Activated CD4-positive, alpha-beta T cell treated with anti-CD3 and anti-CD28 coated beads for 36 hours (primary cell): ENCODE measurements at places on chromosomes 1 and 21. TPM values are rescaled to one million over a fixed set of nuclear protein-coding genes. Genes with fewer than 3 reads are reported as not detected.

OR2G6 gene
- not detected for total RNA-seq

CLCA4 gene
- total RNA-seq, result not detected

VASH2 gene
- 0.53 TPM for total RNA-seq

DYNLT5 gene
- total RNA-seq, result not detected

TRABD2B gene
- total RNA-seq, result not detected

KRTAP6-2 gene
- not detected for total RNA-seq

C4BPB gene
- 1.4 TPM for total RNA-seq

OLFML2B gene
- 0.28 TPM for total RNA-seq

OR14K1 gene
- not detected for total RNA-seq

TRAF3IP3 gene
- 138 TPM for total RNA-seq

TCHH gene
- not detected for total RNA-seq

SDE2 gene
- total RNA-seq, result 13.5 TPM

LHX8 gene
- not detected for total RNA-seq

KCNN3 gene
- total RNA-seq, result 0.25 TPM

THEM5 gene
- not detected for total RNA-seq

SESN2 gene
- 33.3 TPM for total RNA-seq

OBSCN gene
- 20.5 TPM for total RNA-seq

RCC1 gene
- 107 TPM for total RNA-seq

BACE2 gene
- 0.25 TPM for total RNA-seq

TMPRSS3 gene
- 99.1 TPM for total RNA-seq

AMPD1 gene
- total RNA-seq, result 0.23 TPM

ASPM gene
- 49.5 TPM for total RNA-seq

LCA5L gene
- total RNA-seq, result 0.25 TPM

HES5 gene
- total RNA-seq, result not detected

FCGR3B gene
- not detected for total RNA-seq

LHX4 gene
- not detected for total RNA-seq

SMIM12 gene
- total RNA-seq, result 45.0 TPM

AMIGO1 gene
- 1.8 TPM for total RNA-seq

PLA2G2F gene
- not detected for total RNA-seq

CACNA1S gene
- not detected for total RNA-seq

INKA2 gene
- 0.25 TPM for total RNA-seq

CCDC17 gene
- total RNA-seq, result 1.0 TPM

USP48 gene
- 66.9 TPM for total RNA-seq

CD58 gene
- 12.4 TPM for total RNA-seq

MAB21L3 gene
- total RNA-seq, result not detected

GNG12 gene
- 0.07 TPM for total RNA-seq

CRNN gene
- total RNA-seq, result not detected

CHAF1B gene
- total RNA-seq, result 33.2 TPM

CYB5RL gene
- 13.1 TPM for total RNA-seq

LCE3D gene
- not detected for total RNA-seq

CRABP2 gene
- total RNA-seq, result 0.98 TPM

TRAPPC10 gene
- 58.7 TPM for total RNA-seq

ERICH3 gene
- total RNA-seq, result not detected

TNFRSF4 gene
- total RNA-seq, result 418 TPM

FCER1A gene
- total RNA-seq, result not detected

KRTAP11-1 gene
- not detected for total RNA-seq

CNTN2 gene
- total RNA-seq, result not detected

GNG4 gene
- total RNA-seq, result 0.98 TPM

PLA2G2C gene
- 0.58 TPM for total RNA-seq

ZNF648 gene
- total RNA-seq, result not detected

NPHS2 gene
- not detected for total RNA-seq

CNIH4 gene
- total RNA-seq, result 29.9 TPM
